ENCODE measurements at places on chromosomes 5 and 9.

- H3K4me1 ChIP-seq: no peaks in the 10 kb centered on the region
- DNase-seq: no peak
- H3K27me3 ChIP-seq: no peaks in the 10 kb centered on the region
- no peak overlapping the region for H3K4me3 ChIP-seq
- no peaks in the 10 kb centered on the region for H3K36me3 ChIP-seq
These were observed 227.8 kb downstream of the PAPPA start for GRCh38 chr9:116381350-116381749.

DNA sequence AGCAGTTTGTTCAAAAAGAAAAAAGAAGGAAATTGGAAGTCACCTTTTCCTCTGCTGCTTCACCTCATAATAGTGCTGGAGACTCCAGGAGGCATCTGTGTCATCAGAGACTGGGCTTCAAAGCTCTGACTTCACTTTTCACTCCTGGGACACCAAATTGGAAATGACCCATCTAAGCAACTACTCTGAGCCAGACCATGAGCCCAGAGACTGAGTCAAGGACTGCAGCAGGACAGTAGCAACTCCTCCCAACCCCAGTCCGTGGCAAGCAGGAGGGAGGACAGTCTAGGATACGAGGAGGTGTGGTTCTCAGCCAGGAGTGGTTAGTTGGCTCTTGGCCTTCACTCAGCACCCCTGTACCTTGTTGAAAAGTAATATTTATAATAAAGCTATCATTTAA lies 131.5 kb downstream of the INSYN2B start:
- DNase-seq: no peak
- H3K27ac ChIP-seq: no peak overlapping the region
- no peak overlapping the region for H3K4me3 ChIP-seq
- H3K36me3 ChIP-seq: no peaks in the 10 kb centered on the region
- H3K4me1 ChIP-seq: no peaks in the 10 kb centered on the region

DNA sequence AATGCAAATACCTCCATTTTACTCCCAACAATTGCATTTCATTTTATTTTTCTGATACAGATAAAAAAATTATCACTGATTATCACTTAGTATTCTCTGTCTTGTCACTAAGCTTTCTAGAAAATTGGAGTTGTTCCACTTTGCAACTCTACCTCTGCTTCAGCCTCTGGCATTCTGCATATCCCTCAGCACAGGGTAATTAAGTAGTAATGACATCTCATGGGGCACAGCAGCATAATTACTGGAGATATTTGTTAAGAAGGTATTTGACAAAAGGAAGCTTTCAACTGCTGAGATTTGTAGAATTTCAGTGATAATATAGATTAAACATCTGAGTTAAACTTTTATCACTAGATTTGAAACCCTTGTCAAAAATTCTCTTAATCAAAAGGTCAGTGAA lies 446.2 kb downstream of the HTR1A start:
- no peaks in the 10 kb centered on the region for H3K36me3 ChIP-seq
- no peak overlapping the region for H3K27ac ChIP-seq
- no peak for DNase-seq

GRCh38 chr5:61575103-61575502 lies 243.0 kb downstream of the ZSWIM6 start:
- H3K27me3 ChIP-seq: no peaks in the 10 kb centered on the region
- no peak overlapping the region for H3K27ac ChIP-seq
- H3K4me1 ChIP-seq: no peaks in the 10 kb centered on the region
- no peak for DNase-seq

Data from iPS DF 6.9 (cell line).